A549 treated with CORT108297 at 1 μM for 4 hours (cell line): ENCODE measurements at places on chromosomes 4 and X. TPM values are rescaled to one million over a fixed set of nuclear protein-coding genes. Genes with fewer than 3 reads are reported as not detected.

C4orf36 gene
- total RNA-seq: 0.88 to 1.6 TPM (median 1.4 TPM) in 5 replicates

DRP2 gene
- 0.09 to 0.28 TPM (median 0.23 TPM) in 5 replicates for total RNA-seq

ZNF157 gene
- 0.05 TPM in 1 of 5 replicates, not detected in the others for total RNA-seq

TLR10 gene
- 0.03 to 0.07 TPM (median 0.04 TPM) in 4 of 5 replicates, not detected in the other for total RNA-seq

PAGE5 gene
- total RNA-seq: not detected in 5 replicates

KCND1 gene
- 0.98 to 1.4 TPM (median 1.3 TPM) in 5 replicates for total RNA-seq

PAGE2 gene
- not detected in 5 replicates for total RNA-seq

GABRE gene
- total RNA-seq: 19.4 to 33.0 TPM (median 25.7 TPM) in 5 replicates

GAGE12C gene
- not detected in 5 replicates for total RNA-seq

SLITRK2 gene
- total RNA-seq: not detected in 5 replicates

OTC gene
- total RNA-seq: not detected in 5 replicates

COX18 gene
- total RNA-seq: 5.5 to 7.3 TPM (median 6.3 TPM) in 5 replicates

EPGN gene
- total RNA-seq: 0.07 to 0.27 TPM in 2 of 5 replicates, not detected in the others
